ENCODE measurements at places on chromosomes 1 and 21. TPM values are rescaled to one million over a fixed set of nuclear protein-coding genes. Genes with fewer than 3 reads are reported as not detected.

DNA sequence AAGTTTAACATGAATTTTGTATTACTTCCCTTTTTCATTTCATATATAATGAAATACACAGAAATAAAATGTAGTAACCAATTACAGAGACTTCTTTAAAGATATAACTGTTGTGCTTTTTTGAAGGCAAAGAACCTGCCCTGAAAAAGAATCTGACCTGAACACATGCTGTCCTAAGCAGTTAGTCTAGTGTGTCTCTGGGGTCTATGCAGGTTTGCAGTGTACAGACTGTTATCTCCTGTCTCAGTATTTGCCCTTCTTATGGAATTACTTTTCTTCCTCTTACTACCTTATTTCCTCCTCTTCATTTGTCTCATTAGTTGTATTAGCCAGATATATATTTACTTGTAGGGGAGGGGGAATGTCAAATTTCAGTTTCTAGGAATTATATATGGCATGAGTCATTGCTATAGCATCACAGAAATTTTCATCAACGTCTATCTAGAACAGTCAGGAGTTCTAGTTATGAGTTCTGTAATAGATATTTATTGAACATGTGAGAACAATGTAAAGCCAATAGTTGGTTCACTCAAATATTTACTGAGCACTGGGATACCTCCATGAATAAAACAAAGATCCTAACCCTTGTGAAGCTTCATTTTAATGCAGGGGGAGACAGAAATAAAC is 28.4 kb upstream of the PLEKHO1 start:
- DNase-seq, result no peak

The JUN gene
- total RNA-seq, result 277 TPM

DNA sequence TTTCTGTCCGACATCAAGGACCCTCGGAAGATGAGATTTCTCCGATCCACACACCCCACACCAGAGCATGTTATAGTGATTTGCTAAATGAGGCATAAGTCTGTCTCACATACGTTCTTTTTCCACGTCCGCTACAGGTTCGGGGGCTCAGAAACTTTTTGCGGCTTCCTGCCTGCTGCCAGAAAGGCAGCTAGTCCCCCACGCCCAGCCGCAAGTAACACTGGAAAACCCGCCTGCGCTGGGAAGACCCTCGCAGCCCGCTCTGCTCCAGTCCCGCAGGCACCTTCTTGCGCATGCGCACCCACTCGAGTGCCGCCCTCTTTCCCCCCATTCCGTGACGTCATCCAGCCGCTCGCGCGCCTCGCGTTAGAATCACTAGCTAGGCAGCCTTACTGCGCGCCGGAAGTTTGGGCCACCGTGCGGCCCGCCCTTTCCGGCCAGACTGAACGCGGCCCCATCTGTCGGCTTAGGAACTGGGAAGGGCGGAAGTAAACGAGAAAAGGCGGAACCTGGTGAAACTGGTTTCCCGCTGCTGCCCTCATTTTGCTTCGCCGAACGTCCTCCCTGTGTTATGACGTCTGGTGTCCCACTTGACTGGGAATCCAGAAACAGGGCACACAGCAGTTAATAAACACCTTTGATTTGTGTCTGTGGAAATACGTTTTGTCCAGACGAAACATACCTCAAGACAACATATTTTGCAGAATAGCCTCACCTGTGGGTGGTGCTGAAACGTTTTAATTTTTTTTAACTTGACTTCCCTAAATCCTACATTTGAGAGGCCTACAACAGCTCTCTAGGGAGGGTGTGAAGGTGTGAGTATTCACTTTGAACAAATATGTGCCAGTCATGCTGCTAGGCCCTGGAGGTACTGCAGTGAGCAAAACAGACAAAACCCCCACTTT is at the start of gene C1orf74:
Gene C1orf74, minus strand, starts transcription at position 295 of the 905 bp plus-strand sequence. CDS start 925 bp downstream, outside the sequence.
- peak; percentile 98 for DNase-seq

GRCh38 chr1:14901371-14901954 is 252.1 kb upstream of the TMEM51 start:
- DNase-seq, result no peak

The CD1B gene
- total RNA-seq, result not detected

Data from Peyer's patch (tissue), 4 donors.